ENCODE measurements at places on chromosomes 4 and X. TPM values are rescaled to one million over a fixed set of nuclear protein-coding genes. Genes with fewer than 3 reads are reported as not detected.

TMEM150C gene
- polyA plus RNA-seq: not detected

FOXR2 gene
- polyA plus RNA-seq: not detected

GRCh38 chr4:39687014-39687413 lies 10.9 kb upstream of the UBE2K start:
- no peaks in the 10 kb centered on the region for H3K36me3 ChIP-seq
- no peak for DNase-seq
- H3K4me3 ChIP-seq: no peak overlapping the region
- no peaks in the 10 kb centered on the region for H3K27me3 ChIP-seq
- no peak overlapping the region for H3K27ac ChIP-seq

- H3K4me3 ChIP-seq: no peak overlapping the region
- no peaks in the 10 kb centered on the region for H3K4me1 ChIP-seq
- no peaks in the 10 kb centered on the region for H3K27me3 ChIP-seq
- no peak overlapping the region for H3K27ac ChIP-seq
These were observed 43.8 kb downstream of the HPGDS start for GRCh38 chr4:94298725-94299252.

- H3K4me3 ChIP-seq: no peak overlapping the region
- no peak for DNase-seq
- no peaks in the 10 kb centered on the region for H3K27me3 ChIP-seq
- no peak overlapping the region for H3K27ac ChIP-seq
These were observed 1920.5 kb upstream of the PCDH7 start for GRCh38 chr4:28799696-28800095.

GRCh38 chr4:52234561-52235440 lies 183.7 kb downstream of the SPATA18 start:
- no peak overlapping the region for H3K4me3 ChIP-seq
- peaks cover 15% of the 10 kb centered on the region for H3K27me3 ChIP-seq
- H3K27ac ChIP-seq: no peak overlapping the region
- DNase-seq: no peak
- H3K36me3 ChIP-seq: no peaks in the 10 kb centered on the region

DNA sequence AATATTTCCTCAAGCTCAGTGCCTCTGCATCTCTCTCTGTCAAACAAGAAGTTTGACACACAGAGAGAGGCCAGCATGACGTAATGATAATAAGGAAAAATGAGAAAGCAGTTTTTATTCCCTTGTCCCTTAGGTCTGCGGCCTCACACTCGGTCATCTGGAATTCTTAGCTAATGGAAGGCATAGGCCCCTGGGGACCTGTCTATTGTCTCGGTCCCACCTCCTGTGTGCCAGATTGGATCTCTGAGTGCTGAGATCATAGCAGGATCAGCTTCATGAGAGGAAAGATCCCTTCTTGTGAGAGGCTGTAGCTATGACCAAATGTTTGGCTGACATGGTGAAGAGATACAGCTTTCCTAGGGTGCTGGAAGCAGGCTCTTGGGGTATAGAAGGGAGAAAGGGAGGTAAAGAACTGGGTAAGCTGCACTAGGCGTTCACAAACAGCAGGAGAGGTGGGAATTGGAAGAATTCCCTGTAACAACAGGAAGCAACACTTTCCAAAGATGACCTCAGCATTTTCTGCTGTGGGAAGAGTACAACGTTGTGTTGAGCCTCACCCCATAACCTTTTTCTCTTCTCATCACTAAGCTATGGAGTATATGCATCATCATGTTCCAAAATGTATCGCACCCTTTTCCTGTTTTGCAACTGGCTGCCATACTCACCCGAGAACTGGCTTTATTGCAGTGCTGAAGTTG lies 20.2 kb downstream of the TMEM31 start:
- no peak overlapping the region for H3K4me3 ChIP-seq
- H3K4me1 ChIP-seq: peaks cover 6% of the 10 kb centered on the region
- H3K27ac ChIP-seq: no peak overlapping the region
- no peaks in the 10 kb centered on the region for H3K27me3 ChIP-seq
- H3K36me3 ChIP-seq: no peaks in the 10 kb centered on the region

- no peak overlapping the region for H3K27ac ChIP-seq
- H3K4me3 ChIP-seq: no peak overlapping the region
- no peaks in the 10 kb centered on the region for H3K4me1 ChIP-seq
- DNase-seq: no peak
- no peaks in the 10 kb centered on the region for H3K36me3 ChIP-seq
These were observed 161.7 kb downstream of the SMARCA1 start for GRCh38 chrX:129361576-129361975.

DNA sequence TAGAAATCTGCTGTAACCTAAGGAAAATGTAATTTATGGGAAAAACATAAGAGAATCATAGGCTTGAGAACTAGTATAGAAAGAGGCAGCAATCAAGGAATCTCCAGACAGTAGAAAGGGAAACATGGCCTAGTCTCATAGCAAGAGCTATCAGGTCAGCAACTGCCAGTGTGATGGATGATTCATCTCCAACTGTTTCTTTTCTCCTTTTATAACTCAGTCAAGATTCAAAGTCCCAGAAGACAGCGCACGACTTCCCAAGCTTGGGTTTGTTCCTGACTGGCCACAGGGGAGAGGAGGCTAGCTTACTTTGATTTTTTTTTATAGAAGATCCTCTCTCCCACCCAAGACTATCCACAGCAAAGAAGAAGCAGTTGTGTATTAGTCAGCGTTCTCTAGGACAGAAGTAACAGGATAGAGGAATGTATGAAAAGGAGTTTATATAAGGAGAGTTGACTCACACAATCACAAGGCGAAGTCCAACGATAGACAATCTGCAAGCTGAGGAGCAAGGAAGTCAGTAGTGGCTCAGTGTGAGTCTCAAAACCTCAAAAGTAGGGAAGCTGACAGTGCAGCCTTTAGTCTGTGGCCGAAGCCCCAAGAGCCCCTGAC lies 181.5 kb downstream of the GC start:
- DNase-seq: no peak
- no peaks in the 10 kb centered on the region for H3K4me1 ChIP-seq
- H3K27me3 ChIP-seq: peaks cover 6% of the 10 kb centered on the region
- H3K27ac ChIP-seq: no peak overlapping the region

- no peaks in the 10 kb centered on the region for H3K4me1 ChIP-seq
- H3K27me3 ChIP-seq: no peaks in the 10 kb centered on the region
- no peak overlapping the region for H3K27ac ChIP-seq
- DNase-seq: no peak
These were observed 239.7 kb upstream of the NOCT start for GRCh38 chr4:138775890-138776289.

GRCh38 chr4:102339018-102339417 lies 6.3 kb downstream of the SLC39A8 start:
- no peaks in the 10 kb centered on the region for H3K36me3 ChIP-seq
- no peak for DNase-seq
- H3K4me1 ChIP-seq: peaks cover 10% of the 10 kb centered on the region
- H3K4me3 ChIP-seq: no peak overlapping the region
- H3K27ac ChIP-seq: no peak overlapping the region

GRCh38 chrX:86805241-86805640 lies 657.0 kb downstream of the DACH2 start:
- H3K27ac ChIP-seq: no peak overlapping the region
- no peak overlapping the region for H3K4me3 ChIP-seq
- H3K27me3 ChIP-seq: no peaks in the 10 kb centered on the region
- no peaks in the 10 kb centered on the region for H3K4me1 ChIP-seq
- no peaks in the 10 kb centered on the region for H3K36me3 ChIP-seq
- DNase-seq: no peak

- no peak for DNase-seq
- no peak overlapping the region for H3K4me3 ChIP-seq
- H3K36me3 ChIP-seq: no peaks in the 10 kb centered on the region
These were observed 349.0 kb downstream of the PCDH7 start for GRCh38 chr4:31069151-31069550.

DNA sequence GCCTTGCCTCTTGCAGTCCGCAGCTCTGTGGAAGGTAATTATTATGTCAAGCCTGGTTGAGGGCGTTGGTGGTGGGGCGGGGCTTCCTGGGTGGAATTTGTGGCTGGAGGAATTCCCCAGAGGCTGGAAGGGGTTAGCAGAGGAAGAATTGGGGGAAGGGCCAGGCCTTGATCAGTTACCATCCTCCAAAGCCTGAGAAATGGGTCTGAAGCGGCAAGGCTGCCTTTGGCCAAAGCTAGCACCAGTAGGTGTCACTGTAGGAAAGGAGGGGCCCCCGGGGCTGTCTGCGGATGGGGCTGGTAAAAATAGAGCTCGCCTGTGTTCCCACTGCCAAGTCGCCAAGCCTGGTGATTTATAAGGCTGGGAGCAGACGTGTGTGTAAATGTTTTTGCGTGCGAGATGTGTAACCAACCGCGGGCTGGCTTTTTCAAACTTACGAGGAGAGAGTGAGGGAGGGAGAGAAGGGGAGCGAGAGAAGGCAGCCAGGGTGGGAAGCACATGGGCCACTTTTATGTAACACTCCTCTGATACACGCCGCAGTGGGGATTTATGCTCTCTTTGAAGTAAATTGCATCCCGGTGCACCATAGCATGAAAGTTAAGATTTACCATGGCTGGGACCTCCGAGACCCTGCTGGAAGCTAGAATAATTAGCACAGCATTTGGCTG lies 367.0 kb downstream of the BCOR start:
- H3K27me3 ChIP-seq: peaks cover 38% of the 10 kb centered on the region
- no peak overlapping the region for H3K27ac ChIP-seq
- no peaks in the 10 kb centered on the region for H3K36me3 ChIP-seq
- DNase-seq: peak; percentile 24
- H3K4me3 ChIP-seq: no peak overlapping the region
- peaks cover 10% of the 10 kb centered on the region for H3K4me1 ChIP-seq

GRCh38 chr4:48379587-48380180 lies 38.4 kb downstream of the SLAIN2 start:
- no peak overlapping the region for H3K4me3 ChIP-seq
- no peak for DNase-seq
- H3K36me3 ChIP-seq: peaks cover 34% of the 10 kb centered on the region
- H3K27ac ChIP-seq: no peak overlapping the region
- H3K4me1 ChIP-seq: no peaks in the 10 kb centered on the region
- no peaks in the 10 kb centered on the region for H3K27me3 ChIP-seq

Measured in naive B cell (primary cell).